Stimulated activated CD4-positive, alpha-beta T cell treated with anti-CD3 and anti-CD28 coated beads, Interleukin-4, amount 100 ng/mL, for 24 hours (primary cell): ENCODE measurements at places on chromosomes 3 and 15.

GRCh38 chr3:174356596-174356995, 502.5 kb upstream of the NAALADL2 start:
- DNase-seq, result no peak

DNA sequence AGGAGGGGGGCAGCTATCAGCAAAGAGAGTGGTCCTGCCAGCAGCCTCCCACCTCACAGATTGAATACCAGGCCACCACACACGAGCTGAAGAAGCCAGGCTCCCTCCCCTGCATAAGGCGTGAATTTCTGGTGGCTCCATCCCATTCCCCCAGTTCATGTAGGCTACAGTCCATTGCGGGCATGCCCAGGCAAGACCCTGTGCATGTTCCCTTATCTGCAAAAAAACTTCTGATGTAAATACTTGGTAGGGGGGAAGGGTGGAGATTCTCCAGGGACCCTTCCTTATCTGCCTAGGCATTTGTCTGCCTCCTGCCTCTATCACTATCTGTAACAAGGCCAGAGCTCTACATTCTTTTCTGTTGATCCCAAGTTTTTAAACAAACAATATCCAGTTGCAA, 27.6 kb upstream of the UBP1 start:
- DNase-seq, result no peak

- peak; percentile 69 for DNase-seq
These were observed 62.5 kb downstream of the SFMBT1 start for GRCh38 chr3:52983336-52983807.

- no peak for DNase-seq
These were observed 349.4 kb upstream of the TPRG1 start for GRCh38 chr3:188822411-188822810.

- DNase-seq, result no peak
These were observed 48.4 kb upstream of the BCL6 start for GRCh38 chr3:187793618-187794017.

- no peak for DNase-seq
These were observed 10.3 kb downstream of the ACSBG1 start for GRCh38 chr15:78224023-78224411.

DNA sequence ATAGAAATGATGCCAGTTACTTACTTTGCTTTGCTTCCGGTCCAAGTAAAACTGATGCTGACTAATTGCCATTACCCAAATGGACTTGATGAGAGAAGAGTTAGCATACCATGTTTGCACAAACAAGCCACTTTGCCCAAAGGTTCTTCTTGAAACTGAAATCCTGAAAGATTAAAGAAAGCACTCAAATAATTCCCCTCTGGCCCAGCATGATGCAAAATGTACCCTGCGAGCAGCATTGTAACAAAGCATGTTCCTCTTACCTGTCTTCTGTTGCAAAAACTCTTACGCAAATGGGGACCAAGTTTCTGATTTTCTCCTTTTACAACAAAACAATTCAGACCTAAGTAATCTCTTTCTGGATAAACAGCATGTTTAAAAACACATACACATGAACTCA, 74.5 kb upstream of the LMOD3 start:
- no peak for DNase-seq

DNA sequence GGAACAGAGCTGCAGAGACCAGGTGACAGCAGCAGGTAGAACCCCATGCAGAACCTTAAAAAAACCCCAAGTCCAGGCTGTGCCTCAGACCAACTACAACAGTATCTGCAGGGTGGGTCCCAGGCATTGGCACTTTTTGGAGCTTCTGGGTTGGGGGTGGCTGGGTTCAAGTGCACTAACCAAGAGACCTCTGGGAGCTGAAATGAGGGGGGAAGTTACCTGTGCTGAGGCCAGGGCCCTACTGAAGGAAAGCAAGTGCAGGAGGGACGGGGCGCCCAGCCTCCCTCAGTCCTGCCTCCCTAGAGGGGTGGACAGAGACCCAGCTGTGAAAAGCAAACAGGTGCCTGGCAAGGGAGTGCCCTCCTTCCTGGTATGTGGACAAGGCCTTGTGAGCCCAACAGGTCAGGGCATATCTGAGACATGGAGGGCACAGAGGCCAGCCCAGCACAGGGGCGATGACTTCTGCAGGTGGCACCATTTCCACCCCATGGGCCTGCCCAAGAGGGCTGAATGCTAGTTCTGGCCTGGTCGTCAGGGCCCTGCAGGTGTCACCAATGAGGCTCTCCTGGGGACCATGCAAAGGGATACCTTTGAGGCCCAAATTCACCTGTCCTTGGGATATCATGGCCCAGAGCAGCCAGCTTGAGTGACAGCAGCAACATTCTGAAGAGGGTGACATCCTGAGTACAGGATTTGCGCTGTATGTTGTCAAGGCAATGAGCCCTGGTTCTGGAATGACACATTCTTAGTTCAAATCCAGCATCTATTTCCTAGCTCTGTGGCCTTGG, 18.7 kb downstream of the CTSH start:
- DNase-seq, result no peak

DNA sequence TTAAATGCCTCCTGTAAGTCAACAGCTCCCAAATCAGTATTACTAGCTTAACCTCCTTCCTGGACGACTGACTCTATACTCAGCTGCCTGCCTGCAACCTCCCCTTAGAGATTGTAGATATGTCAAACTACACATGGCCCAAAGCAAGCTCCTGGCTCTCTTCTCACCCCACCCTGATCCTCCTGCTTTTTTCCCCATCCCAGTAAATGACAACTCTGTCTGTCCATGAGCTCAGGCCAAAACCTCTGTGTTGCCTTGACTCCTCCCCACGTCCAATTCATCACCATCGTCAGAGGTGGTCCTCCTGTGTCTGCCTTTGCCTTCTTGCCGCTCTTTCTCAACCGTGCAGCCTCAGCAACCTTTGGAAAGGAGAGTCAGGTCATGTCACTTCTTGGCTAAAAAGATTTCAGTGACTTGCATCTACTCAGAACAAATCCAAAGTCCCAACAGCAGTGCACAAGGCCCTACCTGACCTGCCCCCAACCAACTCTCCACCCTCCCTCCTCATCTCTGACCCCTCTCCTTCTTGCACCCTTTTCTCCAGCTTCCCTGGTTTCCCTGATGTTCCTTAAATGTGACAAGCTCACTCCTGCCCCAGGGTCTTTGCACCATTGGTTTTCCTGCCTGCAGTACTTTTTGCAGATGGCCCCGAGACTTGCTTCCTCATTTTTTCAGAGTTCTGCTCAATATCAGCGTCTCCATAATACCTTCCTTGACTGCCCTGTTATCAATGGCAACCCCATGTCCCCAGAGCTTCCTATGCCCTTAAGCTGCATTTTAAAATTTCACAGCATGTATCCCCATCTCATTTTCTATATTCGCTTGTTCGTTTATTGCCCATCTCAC, 52.8 kb downstream of the LSM3 start:
- no peak for DNase-seq

- peak; percentile 25 for DNase-seq
These were observed 6.7 kb downstream of the NANOGP8 start for GRCh38 chr15:35078221-35078915.

DNA sequence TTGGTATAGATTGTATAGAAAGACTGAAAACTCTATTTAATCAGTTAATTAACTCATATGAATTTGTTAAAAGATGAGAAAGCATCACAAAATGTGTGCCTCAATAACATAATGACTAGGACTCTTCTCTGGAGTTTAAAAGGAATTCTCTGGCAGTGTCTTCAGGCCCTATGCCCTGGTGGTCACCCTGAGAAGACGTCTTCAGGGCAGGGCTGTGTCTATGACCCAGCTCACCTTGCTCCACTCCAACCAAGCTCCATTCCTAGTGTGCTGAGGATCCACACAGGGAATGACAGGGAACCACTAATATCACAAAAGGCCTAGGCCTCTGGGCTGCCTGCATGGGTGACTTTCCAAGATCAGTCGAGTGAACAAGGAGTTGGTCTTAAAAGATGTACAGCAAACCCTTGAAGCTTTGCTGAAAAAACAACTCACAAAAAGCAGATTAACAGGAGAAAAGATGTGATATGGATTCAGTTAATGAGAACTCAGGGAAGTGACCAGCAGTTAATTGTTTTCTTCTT, 156.6 kb downstream of the SNRK start:
- DNase-seq, result no peak

GRCh38 chr3:177145381-177145780, 51.9 kb downstream of the TBL1XR1 start:
- no peak for DNase-seq

DNA sequence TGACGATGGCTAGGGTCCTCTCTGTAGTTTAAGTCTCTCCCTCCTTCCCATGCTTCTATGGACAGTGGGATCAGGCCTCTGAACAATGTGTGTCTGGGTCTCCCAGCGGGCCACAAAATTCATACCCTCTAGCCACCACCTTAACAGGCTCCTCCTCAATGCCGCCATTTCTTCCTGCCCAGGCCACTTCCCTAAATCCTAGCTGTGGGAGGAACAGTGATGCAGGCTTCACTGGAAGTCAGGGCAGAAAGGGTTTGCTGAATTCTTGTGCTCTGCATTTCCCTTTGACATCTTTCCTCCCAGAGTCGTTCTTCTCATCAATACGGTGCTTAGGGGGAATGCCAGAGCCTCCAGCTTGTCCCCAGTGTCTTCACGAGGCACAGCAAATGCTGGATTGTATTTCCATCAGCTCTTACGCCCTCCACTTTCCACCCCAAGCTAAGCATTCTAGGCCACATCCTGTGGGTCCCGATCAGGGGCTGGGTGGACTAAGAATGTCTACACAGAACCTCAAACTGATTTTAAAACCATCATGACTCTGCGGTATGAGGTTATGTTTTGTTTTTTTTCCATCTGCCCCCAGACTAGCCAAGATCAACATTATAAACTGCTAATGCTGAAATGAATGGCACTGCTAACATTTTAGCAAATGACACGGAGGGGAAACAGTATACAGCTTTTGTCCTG, 11.9 kb upstream of the LDHAL6B start:
- DNase-seq, result no peak

DNA sequence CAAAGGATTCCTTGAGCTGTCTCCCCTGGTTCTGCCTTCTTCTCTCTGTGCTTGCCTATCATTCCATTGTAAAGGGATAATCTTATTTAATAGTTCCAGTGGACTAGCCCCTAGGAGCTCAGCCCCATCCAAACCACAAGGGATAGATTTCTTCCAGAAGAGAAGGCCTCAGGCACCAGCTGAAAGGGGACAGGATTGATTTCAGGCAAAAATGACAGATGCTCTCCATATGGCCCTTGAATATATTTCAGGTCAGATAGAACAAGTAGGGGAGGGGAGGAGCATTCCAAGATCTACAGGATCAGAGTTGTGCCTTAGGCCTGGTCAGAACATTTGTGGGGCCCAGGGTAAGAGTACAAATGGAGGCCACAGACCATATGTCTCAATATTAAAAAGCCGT, 85.3 kb downstream of the RPLP1 start:
- DNase-seq, result no peak

DNA sequence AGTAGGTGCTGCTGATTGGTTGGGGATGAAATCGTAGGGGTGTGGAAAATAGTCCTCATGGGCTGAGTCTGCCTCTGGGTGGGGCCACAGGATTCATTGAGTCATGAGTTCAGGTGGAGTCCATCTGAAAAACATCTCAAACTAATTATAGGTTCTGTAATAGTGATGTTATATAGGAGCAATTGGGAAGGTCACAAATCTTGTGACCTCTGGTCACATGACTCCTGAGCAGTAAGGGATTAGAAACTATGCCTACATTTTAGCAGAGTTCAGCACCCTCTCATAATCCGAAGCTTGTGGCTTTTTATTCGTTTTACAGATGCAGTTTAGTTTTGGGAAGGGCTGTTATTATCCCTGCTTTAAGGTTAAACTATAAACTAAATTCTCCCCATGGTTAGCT, 22.9 kb upstream of the NEDD4 start:
- DNase-seq, result no peak

DNA sequence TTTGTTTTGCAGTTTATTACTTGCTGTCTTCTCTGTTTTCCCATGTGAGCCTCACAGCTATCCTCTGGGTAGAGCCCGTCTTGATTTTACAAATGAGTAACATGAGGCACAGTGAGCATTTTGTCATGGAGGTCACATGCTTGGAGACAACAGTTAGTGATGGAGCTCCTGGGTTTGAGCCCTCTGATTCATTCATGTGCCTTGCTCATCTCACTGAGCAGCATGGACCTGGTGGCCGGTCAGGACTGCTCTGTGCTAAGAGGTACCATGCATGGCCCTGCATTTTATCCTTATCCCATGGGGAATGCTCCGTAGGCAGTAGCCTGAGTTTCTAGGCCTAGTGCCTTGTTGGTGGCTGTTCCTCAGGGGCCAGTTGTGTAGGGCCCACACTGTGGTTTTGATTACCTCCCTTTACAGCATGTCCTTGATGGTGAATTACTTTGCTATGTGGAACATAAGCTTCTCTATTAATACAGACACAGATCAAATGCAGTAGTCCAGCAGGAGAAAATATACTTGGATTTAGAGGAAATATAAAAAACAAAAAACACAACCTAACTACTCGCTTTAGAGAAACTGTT, 35.6 kb downstream of the MAP2K5 start:
- no peak for DNase-seq

DNA sequence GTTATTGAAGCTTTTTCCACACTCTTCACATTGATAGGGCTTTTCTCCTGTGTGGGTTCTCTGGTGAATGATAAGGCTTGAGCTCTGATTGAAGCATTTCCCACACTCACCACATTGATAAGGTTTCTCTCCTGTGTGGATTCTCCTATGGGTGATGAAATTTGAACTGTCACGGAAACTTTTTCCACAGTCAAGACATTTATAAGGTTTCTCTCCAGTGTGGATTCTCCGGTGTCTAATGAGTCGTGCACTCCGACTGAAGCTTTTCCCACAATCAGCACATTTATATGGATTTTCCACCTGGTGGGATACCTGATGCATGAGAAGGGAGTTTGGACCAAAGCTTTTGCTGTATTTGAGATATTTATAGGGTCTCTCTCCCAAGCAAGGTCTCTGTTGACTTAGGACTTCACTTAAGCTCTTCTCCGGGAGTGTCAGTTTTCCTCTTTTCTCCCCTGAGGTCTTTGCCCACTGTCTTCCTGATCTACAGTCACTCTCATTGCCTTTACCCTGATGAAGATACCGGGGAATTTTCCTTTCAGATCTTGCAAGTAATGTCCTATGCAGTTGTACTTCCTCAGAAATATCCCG, 9.4 kb downstream of the ZSCAN29 start:
- no peak for DNase-seq

DNA sequence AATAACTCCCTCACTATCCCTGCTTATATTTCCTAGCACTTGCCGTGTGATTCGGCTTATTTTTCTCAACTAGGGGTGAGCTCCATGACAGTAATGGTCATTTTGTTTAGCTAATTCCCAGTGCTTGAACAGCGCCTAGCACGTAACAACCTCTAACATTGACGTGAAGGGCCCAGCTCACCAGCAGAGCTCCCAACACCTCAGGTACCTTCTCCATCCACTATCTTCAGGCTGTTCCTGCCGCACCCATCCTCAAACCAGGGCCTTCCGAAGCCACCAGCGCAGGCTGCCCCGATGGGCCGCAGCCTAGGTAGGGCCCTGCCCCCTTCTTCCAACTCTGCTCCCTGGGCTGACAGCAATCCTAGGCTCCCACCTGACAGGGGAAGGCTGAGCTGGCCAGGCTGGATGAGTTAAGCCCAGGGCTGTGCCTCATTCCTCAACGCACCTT, 751 bp upstream of the RPS17 start:
- DNase-seq, result no peak

DNA sequence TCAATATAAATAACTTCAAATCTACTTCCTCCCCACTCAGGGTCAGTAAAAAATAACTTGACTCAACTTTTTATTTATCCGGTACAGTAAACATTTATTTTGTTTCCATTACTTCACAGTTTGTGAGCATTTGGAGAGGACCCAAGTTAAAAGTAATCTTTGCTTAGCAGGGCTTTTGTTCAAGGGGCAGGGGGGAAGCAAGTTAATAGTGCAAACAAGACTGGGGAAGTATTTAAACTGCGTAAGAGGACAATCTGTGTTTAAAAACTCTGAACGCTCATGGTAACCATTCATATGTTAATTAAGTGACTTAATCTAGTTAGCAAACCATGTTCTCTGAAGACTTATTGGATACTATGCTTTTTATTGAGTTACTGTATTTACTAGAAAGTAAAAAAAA, 346.2 kb downstream of the SLC9A9 start:
- no peak for DNase-seq
